ENCODE measurements at places on chromosomes 13 and 19. TPM values are rescaled to one million over a fixed set of nuclear protein-coding genes. Genes with fewer than 3 reads are reported as not detected.

ARMC6 gene
- total RNA-seq, result 50.9 TPM

ZBTB32 gene
- total RNA-seq, result not detected

SUGP2 gene
- 93.5 TPM for total RNA-seq

CABP5 gene
- not detected for total RNA-seq

ZNF506 gene
- total RNA-seq, result 68.1 TPM

MEIS3 gene
- total RNA-seq, result 6.2 TPM

IQCN gene
- 17.0 TPM for total RNA-seq

UBE2S gene
- total RNA-seq, result 5.7 TPM

HS6ST3 gene
- 4.3 TPM for total RNA-seq

C19orf38 gene
- not detected for total RNA-seq

ZNF554 gene
- 6.9 TPM for total RNA-seq

VMAC gene
- total RNA-seq, result 14.3 TPM

CGB3 gene
- total RNA-seq, result not detected

KLK4 gene
- total RNA-seq, result 3.1 TPM

LAIR2 gene
- total RNA-seq, result not detected

B3GNT3 gene
- 1.3 TPM for total RNA-seq

CFAP97D2 gene
- not detected for total RNA-seq

CGB8 gene
- total RNA-seq, result not detected

CEACAM5 gene
- 1.2 TPM for total RNA-seq

WDR62 gene
- total RNA-seq, result 1.8 TPM

CRB3 gene
- total RNA-seq, result 21.0 TPM

CEACAM3 gene
- total RNA-seq, result not detected

CBY2 gene
- not detected for total RNA-seq

SIPA1L3 gene
- total RNA-seq, result 39.4 TPM

PDX1 gene
- total RNA-seq, result not detected

TDRD12 gene
- total RNA-seq, result 0.89 TPM

Measured in thyroid gland (tissue), 4 donors.